Fibroblast of skin of left biceps (primary cell): ENCODE measurements at places on chromosomes 13 and 19.

- DNase-seq: no peak
Measured at GRCh38 chr19:4913996-4914735, 4.9 kb downstream of the UHRF1 start.

- DNase-seq: no peak
Measured at GRCh38 chr13:25946321-25946720, 105.5 kb downstream of the SHISA2 start.

GRCh38 chr13:34020388-34020787 is 202.4 kb downstream of the RFC3 start:
- DNase-seq: no peak

GRCh38 chr19:10078329-10078728 is 7.8 kb upstream of the SHFL start:
- no peak for DNase-seq

DNA sequence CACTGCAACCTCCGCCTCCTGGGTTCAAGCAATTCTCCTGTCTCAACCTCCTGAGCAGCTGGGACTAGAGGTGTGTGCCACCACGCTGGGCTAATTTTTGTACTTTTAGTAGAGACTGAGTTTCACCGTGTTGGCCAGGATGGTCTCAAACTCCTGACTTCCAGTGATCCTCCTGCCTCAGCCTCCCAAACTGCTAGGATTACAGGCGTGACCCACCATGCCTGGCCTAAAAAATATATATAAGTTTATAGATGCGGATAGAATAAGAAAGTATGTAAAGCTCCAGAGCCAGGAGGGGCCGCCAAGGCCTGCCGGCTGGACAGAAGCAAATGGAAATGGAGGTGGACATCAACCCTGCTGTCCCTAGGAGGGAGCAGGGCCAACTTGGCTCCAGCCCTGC is 66.0 kb downstream of the COL4A1 start:
- DNase-seq: no peak

GRCh38 chr13:87255394-87255793 is 415.8 kb upstream of the SLITRK5 start:
- DNase-seq: no peak

DNA sequence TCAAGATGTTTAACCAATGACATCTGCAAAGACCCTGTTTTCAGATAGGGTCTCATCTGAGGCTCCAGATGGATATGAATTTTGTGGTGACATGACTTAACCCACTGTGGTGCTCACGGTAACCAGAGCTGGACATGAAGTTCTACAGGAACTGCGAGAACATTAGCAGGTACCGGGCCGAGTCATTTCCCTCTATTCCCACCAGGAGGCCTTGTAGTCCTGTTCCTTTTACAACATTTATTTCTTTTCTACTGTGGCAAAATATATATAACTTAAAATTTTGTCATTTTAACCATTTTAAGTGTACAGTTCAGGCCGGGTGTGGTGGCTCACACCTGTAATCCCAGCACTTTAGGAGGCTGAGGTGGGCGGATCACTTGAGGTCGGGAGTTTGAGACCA is 7.6 kb upstream of the TSPAN16 start:
- no peak for DNase-seq

- no peak for DNase-seq
Measured at GRCh38 chr19:5480427-5480836, 25.2 kb downstream of the ZNRF4 start.

GRCh38 chr19:42325896-42326771 is 699 bp downstream of the MEGF8 start:
- no peak for DNase-seq

- DNase-seq: no peak
Measured at GRCh38 chr13:23183292-23183691, 2.5 kb downstream of the SGCG start.

DNA sequence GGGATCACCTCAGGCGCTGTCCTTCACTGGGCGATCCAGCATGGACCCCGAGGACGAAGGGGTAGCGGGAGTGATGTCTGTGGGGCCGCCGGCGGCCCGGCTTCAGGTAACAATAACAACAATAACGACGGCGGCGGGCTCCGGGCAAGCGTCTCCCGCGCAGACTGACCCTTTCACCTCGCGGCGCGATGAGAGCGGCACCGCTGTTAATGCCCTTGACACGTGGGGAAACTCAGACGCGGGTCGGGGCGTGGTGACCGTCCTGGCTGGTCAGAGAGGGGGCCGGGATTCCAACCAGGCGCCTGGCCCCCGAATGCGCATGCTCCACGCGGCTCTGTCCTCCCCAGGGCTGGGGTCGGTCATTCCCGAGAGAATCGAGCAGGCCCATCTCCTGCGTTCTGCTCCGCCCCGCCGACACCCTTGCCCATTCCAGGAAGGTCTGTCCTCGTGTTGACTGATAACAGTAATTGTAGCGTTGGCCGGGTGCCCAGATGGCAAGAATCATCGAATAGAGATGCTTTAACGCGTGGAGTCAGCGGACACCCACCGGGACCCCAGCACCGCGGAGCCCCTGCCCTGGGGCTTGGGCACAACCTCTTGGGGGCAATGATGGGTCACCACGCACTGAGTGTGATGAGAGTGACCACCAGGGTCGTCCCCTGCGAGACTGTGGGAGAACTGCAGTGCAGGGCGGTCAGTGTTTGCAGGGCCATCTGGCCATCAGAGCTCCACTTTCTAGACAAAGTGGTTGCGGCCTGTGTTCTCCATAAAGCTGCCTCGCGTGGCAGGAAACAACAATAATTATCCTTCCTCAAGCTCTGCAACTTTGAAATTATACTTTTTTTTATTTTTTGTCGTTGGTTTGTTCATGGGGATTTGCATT is 528 bp downstream of the ZNF8 start:
- peak; percentile 18 for DNase-seq

DNA sequence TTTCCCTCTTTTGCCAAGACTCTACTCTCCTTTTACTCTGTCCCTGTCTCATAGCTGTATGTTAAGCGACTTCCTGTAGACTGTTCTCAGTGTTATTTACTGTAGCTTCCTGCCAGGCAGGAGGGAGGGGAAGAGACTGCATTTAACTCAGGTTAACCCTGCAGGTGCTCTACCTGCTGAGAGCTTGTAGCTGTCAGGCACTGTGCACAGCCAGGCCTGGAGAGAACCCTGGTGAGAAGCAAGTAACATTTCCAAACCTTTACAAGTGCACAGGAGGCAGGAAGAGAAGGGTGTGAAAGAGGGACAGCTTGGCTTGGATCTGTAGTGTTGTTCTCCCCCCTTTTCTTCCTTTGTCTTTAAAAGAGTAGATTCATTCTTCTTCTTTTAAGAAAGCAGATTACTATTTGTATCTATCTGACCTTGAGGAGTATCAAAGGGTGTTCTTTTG is 167.1 kb downstream of the LMO7 start:
- no peak for DNase-seq

- DNase-seq: no peak
Measured at GRCh38 chr19:38362076-38362945, 12.1 kb upstream of the PSMD8 start.

DNA sequence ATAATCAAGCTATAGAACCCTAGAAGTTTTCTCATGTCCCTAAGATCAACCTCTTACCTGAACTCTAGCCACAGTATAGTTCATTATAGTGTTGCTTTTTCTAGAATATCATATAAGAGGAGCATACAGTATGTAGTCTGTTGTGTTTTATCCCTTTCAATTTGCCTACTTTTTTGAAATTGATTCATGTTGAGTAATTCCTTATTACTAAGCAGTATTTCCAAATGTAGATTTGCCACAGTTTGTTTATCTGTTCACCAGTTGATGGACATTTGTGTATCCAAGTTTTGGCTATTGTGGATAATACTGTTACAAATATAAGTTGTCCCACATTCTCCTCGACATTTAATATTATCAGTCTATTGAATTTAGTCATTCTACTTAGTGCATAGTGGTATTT is 138.0 kb downstream of the LMO7 start:
- DNase-seq: no peak

DNA sequence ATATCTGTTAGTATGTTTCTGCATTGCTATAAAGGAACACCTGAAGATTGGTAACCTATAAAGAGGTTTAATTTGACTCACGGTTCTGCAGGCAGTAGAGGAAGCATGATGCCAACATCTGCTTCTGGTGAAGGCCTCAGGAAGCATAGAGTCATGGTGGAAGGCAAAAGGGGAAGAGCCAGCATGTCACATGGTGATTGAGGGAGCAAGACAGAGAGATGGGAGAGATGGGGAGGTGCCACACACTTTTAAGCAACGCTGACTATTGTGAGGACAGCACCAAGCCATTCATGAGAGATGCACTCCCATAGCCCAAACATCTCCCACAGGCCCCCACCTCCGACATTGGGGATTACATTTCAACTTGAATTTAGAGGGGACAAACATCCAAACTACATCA is 32.8 kb downstream of the COG6 start:
- no peak for DNase-seq

- DNase-seq: no peak
Measured at GRCh38 chr13:44068737-44069136, 189.0 kb downstream of the LACC1 start.

DNA sequence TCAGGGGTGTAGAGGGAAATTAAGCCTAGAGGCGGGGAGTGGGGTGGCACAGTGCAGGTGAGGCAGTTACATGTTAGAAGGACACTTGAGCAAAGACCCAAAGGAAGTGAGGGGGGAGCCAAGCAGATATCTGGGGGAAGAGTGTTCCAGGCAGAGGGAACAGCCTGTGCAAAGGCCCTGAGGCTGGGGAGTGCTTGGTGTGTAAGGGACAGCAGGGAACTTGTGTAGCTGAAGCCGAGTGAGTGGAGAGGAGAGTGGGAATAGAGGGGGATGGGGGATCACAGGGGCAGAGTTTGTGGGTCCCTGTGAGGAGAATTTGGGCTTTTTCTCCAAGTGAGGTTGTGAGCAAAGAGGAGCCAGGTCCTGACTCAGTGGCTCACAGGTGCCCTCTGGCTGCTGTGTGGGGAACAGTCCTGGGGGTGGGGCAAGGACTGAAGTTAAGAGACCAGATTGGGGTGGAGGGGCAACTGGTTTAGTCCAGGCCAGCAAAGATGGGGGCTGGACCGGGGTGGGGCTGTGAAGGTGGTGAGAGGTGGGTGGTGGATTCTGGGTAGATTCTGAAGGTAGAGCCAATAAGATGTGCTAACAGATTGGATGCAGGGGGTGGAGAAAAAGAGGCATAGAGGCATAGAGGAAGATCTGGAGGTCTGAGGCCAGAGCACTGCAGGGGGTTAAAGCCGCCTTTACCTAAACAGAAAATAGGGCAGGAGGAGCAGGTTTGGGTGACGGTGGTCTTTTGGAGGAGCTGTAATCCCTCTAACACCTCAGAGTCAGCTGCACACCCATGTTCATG is 75.3 kb downstream of the CACNA1A start:
- DNase-seq: peak; percentile 5

DNA sequence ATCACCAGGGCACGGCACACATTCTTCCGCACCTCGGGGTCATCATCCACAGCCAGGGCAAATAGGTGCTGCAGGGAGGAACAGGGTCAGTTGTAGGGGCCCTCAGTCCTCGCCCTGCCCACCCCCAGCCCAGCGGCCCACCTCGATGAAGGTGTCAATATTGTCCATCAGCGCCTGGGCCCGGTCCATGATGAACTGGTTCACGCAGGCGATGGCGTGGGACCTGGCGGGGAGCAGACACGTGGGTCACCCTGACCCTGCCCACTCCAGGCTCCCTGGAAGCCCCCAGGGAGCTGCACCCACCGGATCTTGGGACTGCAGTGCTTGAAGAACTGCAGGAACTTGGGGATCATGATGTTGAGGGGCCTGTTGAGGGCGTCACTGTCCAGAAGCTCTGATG is 8.6 kb downstream of the TNPO2 start:
- DNase-seq: no peak

DNA sequence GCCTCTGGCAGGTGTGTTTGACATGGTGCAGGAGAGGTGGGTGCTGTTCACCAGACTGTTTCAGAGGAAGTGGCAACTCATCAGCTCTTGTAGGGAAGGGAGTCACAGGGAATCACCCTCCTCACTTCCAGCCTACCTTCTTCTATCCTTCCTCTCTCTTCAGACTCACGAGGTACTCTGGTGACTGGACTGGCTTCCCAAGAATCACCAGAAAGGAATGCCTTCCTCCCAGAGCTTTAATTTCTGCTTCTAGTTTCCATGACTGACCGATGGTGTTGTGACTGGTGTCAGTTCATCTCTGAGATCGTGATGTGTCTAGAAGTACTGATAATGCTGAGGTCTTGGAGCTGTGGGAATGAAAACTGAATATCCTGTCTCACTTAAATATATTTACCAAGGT is 247.3 kb downstream of the KCTD12 start:
- DNase-seq: no peak

DNA sequence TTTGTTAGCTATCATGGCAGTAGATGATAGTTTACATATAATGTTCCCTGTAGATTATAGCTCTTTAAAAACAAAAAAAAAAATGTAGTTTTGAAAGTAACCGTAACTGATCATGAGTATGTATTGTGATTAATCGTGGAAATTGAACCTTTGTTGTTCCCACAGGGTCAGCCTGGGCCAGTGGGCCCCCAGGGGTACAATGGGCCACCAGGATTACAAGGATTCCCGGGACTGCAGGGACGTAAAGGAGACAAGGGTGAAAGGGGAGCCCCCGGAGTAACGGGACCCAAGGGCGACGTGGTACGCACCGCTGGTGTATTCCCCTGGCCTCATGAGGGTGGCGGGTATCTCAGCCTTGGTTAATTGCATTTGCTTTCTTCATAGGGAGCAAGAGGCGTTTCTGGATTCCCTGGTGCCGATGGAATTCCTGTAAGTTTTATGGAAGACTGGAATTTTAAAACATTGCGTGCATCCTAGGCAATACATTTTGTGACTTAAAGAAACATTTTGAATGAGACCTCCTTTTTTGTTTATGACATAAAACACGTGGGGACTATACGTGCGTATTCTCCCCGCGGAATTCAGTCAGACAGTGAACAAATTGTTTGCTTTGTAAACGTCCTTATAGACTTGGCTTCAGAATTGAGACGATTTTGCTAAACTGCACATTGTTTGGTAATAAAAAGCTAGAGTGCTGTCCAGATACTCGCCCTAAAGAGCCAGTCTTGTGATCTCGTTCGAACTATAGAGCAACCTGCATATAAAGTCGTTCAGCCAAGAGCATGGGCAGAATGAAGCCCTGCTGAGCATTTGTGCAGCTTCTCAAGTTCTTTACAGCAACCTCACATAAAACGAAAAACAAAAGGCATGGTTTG is 117.7 kb downstream of the COL4A2 start:
- DNase-seq: no peak

- no peak for DNase-seq
Measured at GRCh38 chr19:1090731-1091543, 4.2 kb downstream of the POLR2E start.

- no peak for DNase-seq
Measured at GRCh38 chr13:109332506-109333499, 453.6 kb downstream of the IRS2 start.

GRCh38 chr13:40318366-40318765 is 348.1 kb downstream of the FOXO1 start:
- no peak for DNase-seq

- DNase-seq: no peak
Measured at GRCh38 chr13:42028113-42028799, 20.2 kb upstream of the DGKH start.
